ENCODE measurements at places on chromosomes 7 and 10. TPM values are rescaled to one million over a fixed set of nuclear protein-coding genes. Genes with fewer than 3 reads are reported as not detected.

DNA sequence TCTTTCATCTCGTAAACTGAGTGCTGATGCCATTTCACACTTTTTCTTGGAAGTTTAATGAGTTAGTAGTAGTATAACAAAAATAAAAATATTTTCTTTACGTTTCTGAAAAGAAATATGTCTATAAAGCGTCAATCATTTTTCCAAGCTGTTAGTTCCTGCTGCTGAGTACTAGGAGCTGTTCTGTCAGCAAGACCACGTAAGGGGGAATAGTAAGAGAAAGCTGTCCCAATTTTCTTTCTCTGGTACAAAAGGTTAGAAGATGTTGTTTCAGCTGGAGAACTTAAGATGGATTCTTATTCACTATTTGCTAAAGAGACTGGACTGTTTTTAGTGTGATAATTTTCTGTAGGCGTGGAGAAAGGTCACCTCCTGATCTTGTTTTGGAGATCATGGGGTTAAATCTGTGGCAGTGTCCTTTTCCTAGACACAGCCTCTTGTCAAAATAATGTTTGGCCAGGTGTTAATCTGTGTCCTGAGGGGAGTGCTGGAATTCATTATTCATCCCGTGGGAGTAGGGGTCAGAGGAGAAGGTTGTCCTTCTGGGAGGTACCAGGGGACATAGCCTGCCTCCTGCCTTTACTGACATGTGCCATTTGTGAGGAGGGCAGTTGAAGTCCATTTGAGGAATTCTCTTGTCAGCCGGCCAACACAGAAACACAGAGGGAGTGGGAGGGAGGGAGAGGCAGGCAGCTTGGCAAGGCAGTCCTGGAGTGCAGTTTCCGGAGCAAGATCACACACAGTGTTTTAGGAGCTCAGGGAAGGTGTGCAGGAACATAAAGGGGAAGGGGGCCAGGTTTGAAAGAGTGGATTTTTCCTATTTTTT lies 368.7 kb downstream of the AUTS2 start:
- peak; percentile 13 for DNase-seq

SPAM1 gene
- not detected for total RNA-seq

H2BK1 gene
- total RNA-seq, result not detected

UCMA gene
- total RNA-seq, result not detected

DNA sequence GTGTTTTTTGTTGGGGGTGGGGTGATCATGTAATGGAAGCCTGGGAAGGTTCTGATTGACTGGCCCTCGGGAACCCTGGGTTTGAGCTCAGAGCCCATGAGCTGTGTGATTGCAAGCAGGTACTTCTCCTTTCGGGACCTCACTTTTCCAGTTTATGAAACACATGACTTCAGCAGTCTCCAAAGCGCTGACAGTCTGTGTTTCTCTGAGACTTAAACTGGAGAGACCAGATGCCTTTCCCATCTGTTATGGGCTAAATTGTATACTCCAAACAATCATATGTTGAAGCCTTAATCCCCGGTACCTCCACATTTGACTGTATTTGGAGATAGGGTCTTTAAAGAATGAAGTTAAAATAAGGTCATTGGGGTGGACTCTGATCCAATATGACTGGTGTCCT lies 493.6 kb downstream of the GALNT17 start:
- no peak for DNase-seq

GRCh38 chr7:107559864-107560263 lies 3.9 kb downstream of the COG5 start:
- DNase-seq, result no peak

DNA sequence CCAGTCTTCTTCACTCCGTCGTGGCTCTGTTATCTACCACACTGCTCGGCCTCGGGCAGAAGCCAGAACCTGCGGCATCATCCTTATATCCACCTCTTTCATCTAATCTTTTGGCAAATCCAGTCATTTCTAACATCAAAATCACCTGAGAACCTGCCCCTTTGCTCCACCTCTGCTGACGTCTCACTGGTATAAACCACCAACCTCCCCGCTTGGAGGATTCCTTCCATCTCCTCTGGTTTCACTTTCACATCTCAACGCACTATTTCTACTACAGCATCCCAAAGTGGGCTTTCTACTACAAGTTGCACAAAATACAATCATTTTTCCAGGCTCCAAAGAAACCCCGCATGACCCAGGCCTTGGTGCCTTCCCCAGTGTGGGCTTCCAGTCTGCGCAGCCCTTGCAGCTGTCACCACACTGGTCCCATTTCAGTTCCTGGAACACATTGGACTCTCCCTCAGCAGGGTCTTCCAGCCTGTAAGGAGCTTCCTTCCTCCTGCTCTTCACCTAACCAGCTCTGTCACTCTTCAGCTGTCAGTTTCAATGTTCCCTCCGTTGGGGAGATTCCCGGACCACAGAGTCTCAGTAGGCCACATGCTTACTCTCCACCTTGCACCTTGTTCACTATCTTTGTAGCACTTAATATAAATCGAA lies 85.0 kb downstream of the PRKCQ start:
- DNase-seq, result no peak

DNA sequence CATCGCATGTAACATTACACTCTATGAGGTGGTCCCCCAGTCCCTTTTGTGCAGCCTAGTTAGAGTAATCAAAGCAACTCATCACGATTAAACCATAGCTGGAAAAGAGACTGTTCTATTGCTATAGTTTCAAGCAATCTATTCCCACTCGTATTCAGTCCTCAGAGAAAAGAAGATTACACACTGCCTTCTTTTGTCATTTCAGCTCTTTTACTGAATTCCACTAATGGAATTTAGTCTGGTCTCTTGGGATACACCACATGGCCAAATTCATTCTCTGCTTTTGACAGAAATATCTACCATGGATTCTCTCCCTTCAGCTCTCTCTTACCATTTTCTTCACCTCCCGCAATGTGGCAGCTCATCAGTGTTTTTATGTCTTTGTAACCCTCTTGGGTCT lies 108.9 kb upstream of the HDAC9 start:
- DNase-seq, result no peak

DNA sequence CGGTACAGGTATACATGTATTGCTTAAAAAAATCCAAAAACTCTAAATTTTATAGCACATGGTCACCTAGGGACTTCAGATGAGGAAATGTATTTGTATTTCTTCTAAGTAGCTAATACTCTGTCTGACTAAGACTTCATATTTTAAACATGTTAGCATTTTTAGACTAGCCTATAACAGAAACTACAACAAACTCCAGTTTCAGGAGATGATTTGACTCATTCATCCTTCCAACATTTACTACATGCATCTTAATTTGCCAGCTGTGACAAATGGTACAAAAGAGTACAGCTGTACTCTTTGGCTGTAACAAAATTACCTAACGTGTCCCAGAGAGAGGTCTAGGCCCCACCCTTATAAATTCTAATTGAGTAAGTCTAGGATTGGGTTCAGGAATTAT lies 22.2 kb downstream of the TMEM209 start:
- DNase-seq, result no peak

DNA sequence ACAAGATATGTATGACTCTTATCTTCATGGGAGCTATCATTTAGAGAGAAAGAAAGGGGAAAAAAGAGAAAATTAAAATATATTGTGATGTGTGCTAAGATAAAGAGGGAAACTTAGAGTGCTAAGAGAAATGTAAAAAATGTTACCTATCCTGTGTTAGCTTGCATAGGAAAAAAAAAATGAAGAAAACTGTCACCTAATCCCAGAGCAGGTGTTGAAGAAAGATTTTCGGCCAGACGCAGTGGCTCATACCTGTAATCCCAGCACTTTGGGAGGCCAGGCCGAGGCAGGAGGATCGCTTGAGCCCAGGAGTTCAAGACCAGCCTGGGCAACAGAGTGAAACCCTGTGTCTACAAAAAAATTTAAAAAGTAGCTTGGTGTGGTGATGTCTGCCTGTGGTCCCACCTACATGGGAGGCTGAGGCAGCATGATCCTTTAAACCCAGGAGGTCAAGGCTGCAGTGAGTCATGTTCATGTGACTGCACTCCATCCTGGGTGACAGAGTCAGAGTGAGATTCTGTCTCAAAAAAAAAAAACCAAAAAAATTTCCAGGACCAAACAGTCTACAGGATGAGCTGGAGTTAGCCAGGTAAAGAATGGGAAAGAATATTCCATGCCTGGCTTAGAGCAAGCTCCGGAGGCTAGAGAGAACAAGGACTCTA lies 2.4 kb upstream of the MKLN1 start:
- DNase-seq, result no peak

HIF1AN gene
- 16.2 TPM for total RNA-seq

ASNS gene
- 58.3 TPM for total RNA-seq

OR2A25 gene
- total RNA-seq, result not detected

GPR26 gene
- total RNA-seq, result not detected

DNA sequence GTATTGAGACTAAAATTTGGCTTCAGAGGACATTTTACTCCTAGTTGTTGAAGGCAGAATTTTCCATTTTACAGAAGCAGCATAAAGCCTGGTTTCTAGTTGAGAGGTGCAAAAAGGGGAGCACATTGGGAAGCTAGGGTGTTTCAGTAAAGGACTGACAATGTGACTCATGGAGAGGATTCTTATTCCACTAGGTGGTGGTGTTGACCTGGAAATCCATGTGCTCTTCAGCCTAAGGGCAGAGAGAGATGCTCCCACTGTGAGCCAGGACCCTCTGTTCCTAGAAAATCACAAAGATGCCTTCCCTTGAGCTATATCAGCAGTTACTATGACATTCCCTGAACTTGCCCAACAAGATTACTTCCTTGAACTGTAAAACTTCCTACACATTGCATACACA lies 687.8 kb downstream of the IPMK start:
- DNase-seq, result no peak

SAP25 gene
- not detected for total RNA-seq

GRCh38 chr7:1546274-1546908 lies 9.6 kb downstream of the TMEM184A start:
- no peak for DNase-seq

DNA sequence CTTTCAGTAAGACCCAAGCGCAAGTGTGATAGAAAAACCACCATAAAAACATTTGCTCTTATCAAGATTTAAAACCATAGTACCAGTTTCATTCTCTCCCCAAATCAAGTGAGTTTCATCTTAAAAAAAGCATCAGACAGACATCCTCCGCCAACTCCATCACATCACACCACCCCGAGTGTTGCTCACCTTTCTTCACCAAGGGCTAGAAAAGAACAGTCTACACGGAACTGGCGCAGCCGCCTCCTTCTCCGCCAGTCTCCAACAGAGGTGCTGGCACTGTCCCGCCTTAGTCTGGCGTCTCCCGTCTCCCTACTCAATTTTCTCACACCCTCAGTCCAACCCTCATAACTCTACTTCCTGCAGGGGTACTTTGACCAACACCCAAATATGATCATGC lies 46.9 kb upstream of the WIPI2 start:
- peak; percentile 9 for DNase-seq

TMEM225B gene
- not detected for total RNA-seq

RTKN2 gene
- 2.7 TPM for total RNA-seq

- no peak for DNase-seq
Measured at GRCh38 chr10:1410469-1411395, 326.6 kb downstream of the ADARB2 start.

TMEM140 gene
- not detected for total RNA-seq

TRIL gene
- 0.03 TPM for total RNA-seq

DNA sequence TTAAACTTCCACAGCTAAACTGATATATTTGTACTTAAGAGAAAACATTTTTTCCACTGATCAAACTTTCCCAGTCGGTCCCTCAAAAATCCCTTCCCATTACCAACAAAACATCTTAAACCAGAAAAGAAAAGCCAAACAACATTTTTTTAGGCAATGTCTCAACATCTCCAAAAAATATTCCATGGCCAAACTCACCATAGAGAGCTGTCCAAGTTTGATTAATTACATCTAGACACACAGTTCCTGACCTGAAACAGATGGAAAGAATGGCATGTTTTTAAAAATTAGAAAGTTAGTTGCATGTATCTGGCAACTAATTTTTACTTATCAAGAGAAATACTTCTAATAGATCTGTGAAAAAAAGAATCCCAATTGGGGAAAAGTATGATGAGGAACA lies 95.4 kb downstream of the UBE2H start:
- DNase-seq, result no peak

DNA sequence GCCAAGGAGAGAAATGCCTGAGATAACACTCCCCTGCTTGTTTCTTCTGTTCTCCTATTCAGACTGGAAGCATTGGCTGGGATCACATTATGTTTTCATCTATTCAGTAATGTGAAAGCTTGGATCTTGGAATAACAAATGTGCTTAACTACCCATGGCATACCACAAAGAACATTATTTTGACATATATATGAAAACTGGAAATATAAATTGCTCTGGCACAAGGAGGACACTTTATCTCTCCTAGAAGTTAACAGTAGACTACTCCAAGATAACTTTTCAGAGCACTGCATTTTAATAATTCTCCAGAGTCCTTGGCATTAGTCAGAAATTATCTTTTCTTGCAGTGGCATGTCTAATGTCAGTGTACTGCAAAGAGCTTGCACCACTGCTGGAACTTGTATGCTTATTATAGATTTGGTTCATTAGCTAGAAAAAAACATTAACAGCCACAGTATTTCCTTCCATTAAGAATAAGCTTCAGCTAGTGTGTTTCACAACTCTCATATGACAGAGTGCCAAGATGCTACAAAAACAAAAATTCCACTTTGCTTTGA lies 169.3 kb upstream of the LRRN3 start:
- DNase-seq, result no peak

DNA sequence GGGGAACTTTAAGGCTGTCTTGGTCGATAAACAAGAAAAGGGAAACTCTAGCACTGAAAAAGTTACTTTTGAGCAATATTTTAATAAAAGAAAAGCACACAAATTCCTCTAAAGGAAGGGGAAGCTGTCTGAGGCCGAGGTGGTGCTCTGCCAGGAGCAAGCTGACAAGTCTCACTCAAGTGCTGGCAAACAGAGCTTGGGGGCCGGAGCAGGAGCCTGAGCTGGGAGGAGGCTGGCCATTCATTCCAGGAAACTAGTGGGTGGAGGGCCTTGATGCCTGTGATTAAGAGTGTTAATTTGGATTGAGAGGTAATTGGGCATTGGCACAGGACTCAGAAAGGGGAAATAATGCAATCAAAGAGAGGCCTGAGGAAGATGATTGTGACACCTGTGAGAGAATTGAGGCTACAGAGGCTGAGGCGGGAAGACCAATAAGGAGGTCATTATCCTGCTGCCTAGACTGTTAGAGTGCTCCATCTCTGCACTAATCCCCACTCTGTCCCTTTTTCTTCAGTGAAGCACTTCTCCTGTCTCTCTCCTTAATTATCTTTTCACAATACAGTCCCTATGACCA lies 154.9 kb upstream of the COL1A2 start:
- DNase-seq, result no peak

DNA sequence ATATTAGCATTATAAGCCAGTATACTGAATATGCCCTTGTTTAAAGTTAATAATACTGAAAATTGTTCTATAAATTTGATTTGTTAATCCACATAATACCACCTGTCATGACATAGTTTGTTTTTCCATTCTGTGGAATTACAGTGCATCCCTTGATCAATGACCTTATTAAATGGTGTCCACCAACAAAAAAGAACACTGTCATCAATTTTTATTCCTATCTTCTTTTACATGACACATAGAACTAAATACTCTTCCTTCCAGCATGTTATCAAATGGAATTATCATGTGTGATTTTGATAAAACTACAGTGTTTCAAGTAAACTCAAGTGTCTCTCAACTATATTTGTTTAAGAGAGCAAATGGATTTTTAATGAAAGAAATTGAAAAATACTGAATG lies 221.8 kb upstream of the MBL2 start:
- no peak for DNase-seq

- no peak for DNase-seq
Measured at GRCh38 chr10:102900006-102900405, 18.1 kb upstream of the CNNM2 start.

GRCh38 chr7:95595746-95596197 lies 544 bp downstream of the PDK4 start:
- DNase-seq, result no peak
